ENCODE measurements at places on chromosomes 16 and 17. TPM values are rescaled to one million over a fixed set of nuclear protein-coding genes. Genes with fewer than 3 reads are reported as not detected.

Gene C16orf96
- polyA plus RNA-seq: 0.90 TPM

Gene SHBG
- polyA plus RNA-seq: 2.3 TPM

Gene CES1
- 1.5 TPM for polyA plus RNA-seq

Gene CYLD
- 10.3 TPM for polyA plus RNA-seq

Gene STX1B
- 38.2 TPM for polyA plus RNA-seq

Gene EPOP
- 8.8 TPM for polyA plus RNA-seq

Gene CCL16
- not detected for polyA plus RNA-seq

Gene PPP1R27
- not detected for polyA plus RNA-seq

Gene DNAJA3
- 43.8 TPM for polyA plus RNA-seq

Gene NPLOC4
- 55.3 TPM for polyA plus RNA-seq

Gene KRTAP17-1
- not detected for polyA plus RNA-seq

Gene CRYM
- polyA plus RNA-seq: 27.2 TPM

Gene KRT13
- not detected for polyA plus RNA-seq

Gene SLC22A31
- not detected for polyA plus RNA-seq

Gene NOXO1
- polyA plus RNA-seq: 4.6 TPM

Gene ST6GALNAC1
- 1.5 TPM for polyA plus RNA-seq

Gene KRTAP29-1
- not detected for polyA plus RNA-seq

Gene OR1E2
- polyA plus RNA-seq: not detected

Gene SDK2
- 11.0 TPM for polyA plus RNA-seq

Gene PYDC1
- polyA plus RNA-seq: 5.0 TPM

Gene SPNS2
- polyA plus RNA-seq: 17.9 TPM

Gene IFT20
- 27.7 TPM for polyA plus RNA-seq

Gene TBC1D3K
- polyA plus RNA-seq: not detected

Gene MPV17L
- polyA plus RNA-seq: 2.1 TPM

Gene TBC1D3C
- polyA plus RNA-seq: not detected

Gene ATXN1L
- 17.6 TPM for polyA plus RNA-seq

All from brain (organoid and tissue), 16 donors.